Muscle of leg (tissue), 16 donors: ENCODE measurements at places on chromosomes 11 and 22. TPM values are rescaled to one million over a fixed set of nuclear protein-coding genes. Genes with fewer than 3 reads are reported as not detected.
A peak's percentile ranks its signal among the peaks of the same experiment; 100 is the strongest.

The ZBTB16 gene
- polyA plus RNA-seq, result 4.7 TPM

The TSSC4 gene
- 26.7 TPM for polyA plus RNA-seq

- DNase-seq, result no peak
Measured at GRCh38 chr22:41000941-41001721, 50.0 kb downstream of the RBX1 start.

DNA sequence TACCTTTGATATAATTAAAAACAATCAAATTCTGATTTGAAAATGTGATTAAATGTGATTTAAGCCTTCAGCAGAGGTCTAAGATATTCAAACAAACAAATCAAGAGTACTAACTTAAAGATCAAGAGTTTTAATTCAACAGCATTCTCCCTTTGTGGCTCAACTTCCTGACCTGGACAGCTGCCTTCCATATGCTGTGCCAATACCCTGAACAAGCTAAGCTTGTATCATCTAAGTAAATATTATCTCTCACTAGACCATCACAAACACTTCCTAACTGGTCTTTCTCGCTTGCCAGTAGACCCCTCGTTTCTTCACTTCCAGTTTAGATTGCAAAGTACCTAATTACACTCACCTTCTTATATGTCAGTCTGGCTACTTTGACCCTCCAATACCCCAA, 35.9 kb upstream of the P4HA3 start:
- no peak for DNase-seq

DNA sequence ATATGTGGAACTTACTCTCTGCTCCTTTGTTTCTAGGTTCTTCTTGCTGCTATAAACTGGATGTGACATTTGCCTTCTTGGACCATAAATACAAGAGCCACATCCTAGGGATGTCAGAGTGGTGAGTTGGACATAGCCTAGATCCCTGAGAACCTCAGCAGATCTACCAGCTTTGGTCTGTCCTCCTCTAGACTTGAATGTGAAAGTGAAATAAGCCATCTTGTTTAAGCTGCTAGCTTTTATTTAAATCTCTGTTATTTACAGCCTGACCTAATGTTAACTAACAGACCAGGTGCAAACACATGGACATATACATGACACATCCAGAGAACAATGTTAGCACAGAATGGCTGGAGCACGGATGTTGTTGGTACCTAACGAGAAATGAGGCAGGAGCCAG, 36.0 kb downstream of the SLN start:
- DNase-seq, result no peak

GRCh38 chr11:60282286-60282685, 1.8 kb downstream of the MS4A4A start:
- DNase-seq, result no peak

DNA sequence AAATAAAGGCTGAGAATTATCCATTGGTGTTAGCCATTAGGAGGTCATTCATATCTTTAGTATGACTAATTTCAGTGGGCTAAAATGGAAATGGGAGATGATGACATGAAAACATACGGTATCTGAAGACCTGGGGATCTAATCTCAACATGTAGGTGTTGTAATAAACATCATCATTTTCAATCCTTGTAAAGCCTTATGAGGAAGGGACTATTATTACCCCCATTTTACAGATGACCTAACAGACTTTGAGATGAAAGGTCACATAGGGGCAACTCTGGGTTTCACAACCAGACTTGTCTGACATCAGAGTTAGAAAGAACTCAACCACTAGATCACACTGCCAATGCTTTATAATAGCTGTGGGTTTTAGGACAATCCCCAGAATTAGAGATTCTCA, 34.8 kb upstream of the TMEM135 start:
- no peak for DNase-seq

DNA sequence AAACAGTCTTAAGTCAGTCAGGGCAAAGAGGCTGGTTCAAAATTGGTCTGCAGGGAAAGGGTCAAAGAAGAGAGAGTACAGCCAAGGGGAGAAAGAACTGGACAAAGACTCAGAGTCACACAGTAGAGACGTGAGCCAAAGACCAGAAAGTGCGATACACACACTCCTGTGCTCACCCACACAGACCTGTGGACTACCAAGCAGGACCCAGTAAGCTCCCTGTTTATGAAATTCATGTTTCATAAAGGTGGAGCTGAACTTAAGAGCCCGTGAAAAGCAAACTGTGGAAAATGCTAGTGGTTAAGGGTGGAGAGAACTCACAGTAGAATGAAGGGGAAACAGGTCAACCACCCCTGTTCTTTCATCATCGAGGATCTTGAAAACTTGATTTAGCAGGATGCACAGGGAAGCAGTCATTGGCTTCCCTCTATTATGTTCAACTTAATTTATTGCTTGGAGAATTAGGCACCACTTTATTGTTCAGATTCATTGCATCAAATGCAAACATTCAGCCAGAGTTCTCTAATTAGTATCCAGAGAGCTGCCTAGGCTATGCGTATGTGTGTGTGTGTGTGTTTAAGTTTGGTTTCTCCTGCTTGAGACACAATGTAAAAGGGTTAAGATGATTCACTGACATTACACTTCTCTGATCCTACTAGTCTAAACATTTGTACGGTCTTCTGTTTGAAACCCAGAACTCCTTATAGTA, 160.9 kb upstream of the MTMR2 start:
- DNase-seq, result no peak

DNA sequence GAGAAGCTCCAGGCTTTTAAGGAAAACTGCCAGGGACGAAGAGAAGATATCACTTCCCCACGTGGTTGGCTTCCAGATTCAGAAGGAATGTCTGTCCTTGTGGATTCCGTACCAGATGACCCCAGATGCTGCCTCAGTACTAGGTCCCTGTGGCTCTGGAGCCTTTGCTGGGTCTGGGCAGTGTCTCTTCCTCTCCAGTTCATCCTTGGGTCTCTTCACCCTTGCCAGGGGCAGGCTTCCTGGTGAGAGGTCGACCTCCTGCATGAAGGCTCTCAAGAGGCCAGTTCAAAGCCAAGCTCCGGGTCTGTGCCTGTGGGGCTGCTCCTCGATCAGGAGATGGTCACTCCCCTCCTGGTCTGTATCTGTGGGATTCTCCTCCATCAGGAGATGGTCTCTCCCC, 74.7 kb upstream of the B3GAT1 start:
- no peak for DNase-seq

- DNase-seq, result peak; percentile 60
Measured at GRCh38 chr11:126284829-126285228, 1.9 kb downstream of the TIRAP start.

- no peak for DNase-seq
Measured at GRCh38 chr11:3144296-3145205, 20.6 kb downstream of the OSBPL5 start.

DNA sequence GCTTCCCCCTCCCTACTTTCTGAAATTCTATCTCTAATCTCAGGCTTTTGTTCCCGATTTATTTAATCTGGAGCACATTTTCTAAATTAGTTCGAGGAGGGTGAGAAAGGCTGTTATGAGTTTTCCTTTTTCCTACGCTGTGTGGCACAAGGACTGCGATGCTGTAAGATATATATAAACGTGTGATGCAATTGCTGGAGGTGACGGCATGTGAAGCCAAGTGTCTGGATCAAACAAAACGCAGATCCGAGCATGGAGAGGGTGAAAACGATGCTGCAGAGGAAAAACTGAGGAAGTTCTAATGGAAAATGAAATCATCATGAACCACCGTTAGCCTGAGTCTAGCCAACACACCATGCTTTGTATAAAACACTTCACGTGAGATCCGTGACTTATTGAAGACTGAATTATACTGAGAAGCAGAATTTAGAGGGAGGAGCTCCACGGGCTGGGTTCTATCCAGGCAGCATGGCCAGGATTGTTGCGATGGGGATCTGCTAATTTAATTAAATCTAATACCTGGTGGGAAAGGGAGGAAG, 4.4 kb downstream of the PKNOX2 start:
- DNase-seq, result peak; percentile 74

- no peak for DNase-seq
Measured at GRCh38 chr22:27433585-27434190, 367.9 kb downstream of the MN1 start.

DNA sequence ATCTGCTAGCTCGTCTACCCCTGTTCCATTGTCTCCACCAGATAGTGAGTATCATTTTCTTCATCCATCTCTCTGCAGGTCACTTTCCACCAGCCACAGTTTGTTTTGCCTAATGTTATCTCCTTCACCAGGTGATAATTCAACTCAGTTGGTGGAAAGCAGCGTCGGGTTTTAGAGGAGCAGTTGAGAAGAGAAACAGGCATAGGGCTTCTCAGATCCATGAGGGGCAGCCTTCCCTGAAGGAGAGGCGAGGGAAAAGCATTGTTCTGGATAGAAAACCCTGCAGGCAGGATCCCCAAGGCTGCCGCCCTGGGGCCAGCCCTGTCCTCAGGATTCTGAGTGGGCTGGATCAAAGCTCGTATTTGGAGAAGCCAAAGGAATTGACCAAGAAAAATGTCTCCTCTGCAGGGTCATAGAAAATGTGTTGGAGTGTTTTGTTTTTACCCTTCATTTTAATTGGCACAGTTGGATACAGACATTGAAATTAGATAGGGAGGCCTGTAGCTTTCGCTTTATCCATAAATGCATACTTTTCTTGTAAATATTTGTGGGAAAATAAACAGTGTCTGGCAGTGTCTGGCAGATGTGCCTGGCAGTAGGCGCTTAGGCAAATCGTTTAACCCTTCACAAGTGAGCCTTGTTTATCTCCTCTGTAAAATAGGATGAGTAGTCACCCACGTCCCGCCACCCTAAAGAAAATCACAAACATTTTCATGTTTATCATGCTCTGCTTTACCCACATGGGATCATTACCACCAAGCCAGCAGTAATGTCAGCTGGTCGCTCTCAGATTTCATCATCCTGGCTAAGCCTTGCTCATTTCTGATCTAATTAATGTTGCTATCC, 73.4 kb upstream of the TTC12 start:
- no peak for DNase-seq

DNA sequence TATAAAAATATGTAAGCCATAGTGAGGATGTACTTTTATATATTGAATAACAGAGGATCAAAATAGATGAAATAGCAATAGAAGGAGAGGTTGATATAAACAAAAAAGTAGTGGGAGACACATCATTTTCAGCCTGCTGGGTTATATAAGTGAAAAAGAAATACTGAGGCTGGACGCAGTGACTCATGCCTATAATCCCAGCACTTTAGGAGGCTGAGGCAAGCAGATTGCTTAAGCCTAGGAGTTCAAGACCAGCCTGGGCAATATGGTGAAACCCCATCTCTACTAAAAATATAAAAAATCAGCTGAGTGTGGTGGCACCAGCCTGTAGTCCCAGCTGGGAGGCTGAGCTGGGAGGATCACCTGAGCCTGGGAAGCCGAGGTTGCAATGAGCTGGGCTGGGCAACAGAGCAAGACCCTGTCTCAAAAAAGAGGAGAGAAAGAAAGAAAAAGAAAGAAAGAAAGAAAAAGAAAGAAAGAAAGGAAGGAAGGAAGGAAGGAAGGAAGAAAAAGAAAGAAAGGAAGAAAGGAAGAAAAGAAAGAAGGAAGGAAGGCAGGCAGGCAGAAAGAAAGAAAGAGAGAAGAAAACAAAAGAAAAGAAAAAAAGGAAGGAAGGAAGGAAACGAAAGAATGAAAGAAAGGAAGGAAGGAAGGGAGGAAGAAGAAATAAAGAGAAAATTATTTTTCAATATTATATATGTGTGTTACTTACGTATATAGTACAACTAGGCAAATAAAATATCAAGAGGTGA, 7.0 kb upstream of the P2RY2 start:
- no peak for DNase-seq

GRCh38 chr11:64490562-64491216, 100.3 kb upstream of the SLC22A12 start:
- DNase-seq, result no peak

GRCh38 chr11:122248939-122249338, 132.9 kb upstream of the BLID start:
- no peak for DNase-seq

DNA sequence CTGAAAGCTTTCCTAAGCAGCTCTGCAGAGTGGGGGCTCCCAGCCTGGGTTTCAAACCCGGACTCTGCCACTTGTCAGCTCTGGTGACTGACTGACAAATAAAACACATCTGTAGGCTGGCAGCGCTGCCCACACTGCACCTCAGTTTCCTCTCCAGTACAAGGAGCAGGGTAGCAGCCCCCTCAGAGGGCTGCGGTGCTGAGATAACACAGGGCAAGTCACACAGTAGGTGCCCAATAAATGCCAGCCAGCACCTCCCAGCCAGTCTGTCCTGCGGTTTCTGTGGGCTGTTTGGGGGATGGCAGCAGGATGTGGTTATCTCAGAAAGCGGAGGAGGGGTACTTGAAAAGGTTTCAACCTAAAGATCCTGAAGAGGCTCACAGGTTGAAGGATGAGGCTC, 1.5 kb downstream of the SYT12 start:
- no peak for DNase-seq

GRCh38 chr11:64233913-64234586, at the start of gene VEGFB:
Gene VEGFB, plus strand, starts transcription at chr11:64234584. Its CDS starts 250 bp downstream, at chr11:64234834.
- DNase-seq, result peak; percentile 84

GRCh38 chr22:46609175-46609690, 11.0 kb upstream of the GRAMD4 start:
- DNase-seq, result no peak
